CD4-positive, alpha-beta T cell (primary cell): ENCODE measurements at places on chromosomes 1 and 21.
A peak's percentile ranks its signal among the peaks of the same experiment; 100 is the strongest.

- H3K4me1 ChIP-seq = no peaks in the 10 kb centered on the region
- H3K36me3 ChIP-seq = no peaks in the 10 kb centered on the region
- no peak for DNase-seq
- H3K27ac ChIP-seq = no peak overlapping the region
- H3K4me3 ChIP-seq = no peak overlapping the region
These were observed 55.5 kb downstream of the ZSCAN20 start for GRCh38 chr1:33527934-33528333.

GRCh38 chr21:36854391-36854790 lies 112.1 kb downstream of the HLCS start:
- peak; percentile 23 for DNase-seq
- no peaks in the 10 kb centered on the region for H3K27me3 ChIP-seq
- no peaks in the 10 kb centered on the region for H3K36me3 ChIP-seq
- no peak overlapping the region for H3K4me3 ChIP-seq

DNA sequence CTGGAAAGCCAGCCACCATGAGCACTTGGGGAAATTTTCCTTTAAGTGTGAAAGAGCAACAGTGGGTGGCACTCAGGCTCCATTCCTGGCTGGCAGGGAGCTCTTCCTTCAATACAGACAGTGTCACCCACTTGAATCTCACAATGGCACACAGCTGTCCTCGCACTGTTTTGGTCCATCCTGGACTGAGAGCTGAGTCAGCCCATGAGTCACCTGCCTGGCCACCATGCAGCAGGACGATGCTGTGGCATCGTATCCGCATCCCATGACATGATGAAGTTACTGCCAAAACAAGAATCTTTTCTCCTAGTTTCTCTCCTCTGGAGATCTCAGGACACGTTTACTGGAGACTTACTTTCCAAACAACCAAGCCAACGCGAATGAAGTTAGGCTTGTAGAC lies 6.0 kb downstream of the TMPRSS2 start:
- H3K4me3 ChIP-seq = no peak overlapping the region
- H3K36me3 ChIP-seq = no peaks in the 10 kb centered on the region
- DNase-seq = no peak
- peaks cover 14% of the 10 kb centered on the region for H3K27me3 ChIP-seq
- H3K4me1 ChIP-seq = peaks cover 4% of the 10 kb centered on the region

DNA sequence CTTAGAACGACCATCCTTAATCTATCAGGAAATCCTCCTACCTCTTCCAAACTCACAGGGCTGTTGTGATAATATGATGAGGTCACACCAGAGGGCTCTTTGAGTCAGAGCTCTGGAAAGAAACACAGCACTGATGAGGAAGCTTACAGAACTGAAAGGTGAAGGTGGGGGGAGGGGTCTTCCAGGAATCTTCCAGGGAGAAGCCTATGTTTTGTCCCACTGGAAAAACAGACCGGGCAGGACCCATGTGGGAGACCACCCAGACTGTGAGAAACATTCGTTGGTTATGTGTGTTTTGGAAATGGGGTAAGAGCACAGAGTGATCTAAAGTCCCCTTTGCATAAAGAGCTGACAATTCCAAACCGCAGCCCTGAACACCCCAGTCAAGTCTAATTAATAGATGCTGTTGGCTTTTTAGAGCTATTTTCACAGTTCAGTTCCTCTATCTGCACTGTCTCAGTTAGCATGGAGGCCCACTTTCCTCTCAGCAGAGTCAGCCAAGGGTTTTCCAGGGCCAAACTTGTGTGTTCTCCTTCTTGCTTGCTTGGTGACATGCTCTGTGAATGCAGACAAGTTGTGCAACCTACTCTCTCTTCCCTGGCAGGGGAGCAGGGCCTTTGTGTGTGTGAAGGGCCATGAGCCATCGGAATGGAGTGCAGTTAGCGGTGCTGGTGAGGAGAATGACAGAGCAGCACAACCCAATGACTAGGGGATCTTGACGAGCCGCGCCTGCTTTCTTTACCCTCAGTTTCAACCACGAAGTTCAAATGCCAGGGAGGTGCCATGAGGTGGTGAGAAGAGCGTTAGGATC lies 12.3 kb downstream of the PHLDA3 start:
- H3K27ac ChIP-seq = no peak overlapping the region
- no peak overlapping the region for H3K4me3 ChIP-seq
- no peaks in the 10 kb centered on the region for H3K36me3 ChIP-seq
- peak; percentile 25 for DNase-seq
- no peaks in the 10 kb centered on the region for H3K27me3 ChIP-seq

DNA sequence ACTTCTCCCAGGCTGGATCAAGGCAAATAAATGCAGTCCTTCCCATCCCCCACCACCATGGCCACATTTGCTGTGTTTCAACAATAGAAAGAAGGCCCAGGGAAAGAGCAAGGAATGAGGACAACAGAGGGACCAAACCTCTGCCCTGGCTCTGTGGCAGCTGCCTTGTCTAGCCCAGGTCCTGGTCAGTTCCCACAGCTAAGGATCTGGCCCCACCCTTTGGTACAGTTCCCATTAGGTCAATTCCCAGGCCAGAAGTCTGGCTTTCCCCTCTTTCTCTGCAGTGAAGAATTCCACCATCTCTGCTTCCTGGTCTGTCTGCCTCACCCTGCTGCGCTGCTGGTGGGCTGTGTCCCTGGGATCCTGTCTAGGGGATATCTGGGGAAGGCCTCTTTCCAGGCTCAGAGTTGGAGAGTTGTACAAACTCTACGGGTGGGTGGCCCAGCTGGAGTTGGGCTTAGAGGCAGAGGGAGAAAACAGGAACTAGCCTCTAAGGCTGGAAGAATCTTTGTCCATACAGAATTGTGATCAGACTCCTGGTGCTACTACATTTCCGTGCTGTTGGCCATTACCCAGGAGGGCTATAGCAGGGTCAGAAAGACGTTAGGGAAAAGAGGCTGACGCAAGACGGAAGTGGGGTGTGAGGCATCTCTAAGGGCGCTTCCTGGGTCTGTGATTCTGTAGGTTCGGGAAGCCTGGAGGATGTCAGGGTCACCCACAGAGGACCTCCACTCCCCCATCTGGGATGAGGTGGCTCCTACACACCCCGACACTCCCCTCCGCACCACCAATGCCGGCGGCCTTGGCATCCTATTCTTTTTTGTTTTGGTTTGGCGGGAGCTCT lies 953 bp upstream of the NDUFS2 start:
- H3K4me1 ChIP-seq = peaks cover 46% of the 10 kb centered on the region
- no peak for DNase-seq
- H3K36me3 ChIP-seq = peaks cover 27% of the 10 kb centered on the region
- no peaks in the 10 kb centered on the region for H3K27me3 ChIP-seq
- H3K4me3 ChIP-seq = peak overlapping the region; percentile 66

- peaks cover 24% of the 10 kb centered on the region for H3K4me1 ChIP-seq
- H3K36me3 ChIP-seq = no peaks in the 10 kb centered on the region
- H3K27me3 ChIP-seq = no peaks in the 10 kb centered on the region
- H3K27ac ChIP-seq = no peak overlapping the region
- H3K4me3 ChIP-seq = peak overlapping the region; percentile 16
These were observed 742 bp upstream of the PDE9A start for GRCh38 chr21:42652527-42653230.

DNA sequence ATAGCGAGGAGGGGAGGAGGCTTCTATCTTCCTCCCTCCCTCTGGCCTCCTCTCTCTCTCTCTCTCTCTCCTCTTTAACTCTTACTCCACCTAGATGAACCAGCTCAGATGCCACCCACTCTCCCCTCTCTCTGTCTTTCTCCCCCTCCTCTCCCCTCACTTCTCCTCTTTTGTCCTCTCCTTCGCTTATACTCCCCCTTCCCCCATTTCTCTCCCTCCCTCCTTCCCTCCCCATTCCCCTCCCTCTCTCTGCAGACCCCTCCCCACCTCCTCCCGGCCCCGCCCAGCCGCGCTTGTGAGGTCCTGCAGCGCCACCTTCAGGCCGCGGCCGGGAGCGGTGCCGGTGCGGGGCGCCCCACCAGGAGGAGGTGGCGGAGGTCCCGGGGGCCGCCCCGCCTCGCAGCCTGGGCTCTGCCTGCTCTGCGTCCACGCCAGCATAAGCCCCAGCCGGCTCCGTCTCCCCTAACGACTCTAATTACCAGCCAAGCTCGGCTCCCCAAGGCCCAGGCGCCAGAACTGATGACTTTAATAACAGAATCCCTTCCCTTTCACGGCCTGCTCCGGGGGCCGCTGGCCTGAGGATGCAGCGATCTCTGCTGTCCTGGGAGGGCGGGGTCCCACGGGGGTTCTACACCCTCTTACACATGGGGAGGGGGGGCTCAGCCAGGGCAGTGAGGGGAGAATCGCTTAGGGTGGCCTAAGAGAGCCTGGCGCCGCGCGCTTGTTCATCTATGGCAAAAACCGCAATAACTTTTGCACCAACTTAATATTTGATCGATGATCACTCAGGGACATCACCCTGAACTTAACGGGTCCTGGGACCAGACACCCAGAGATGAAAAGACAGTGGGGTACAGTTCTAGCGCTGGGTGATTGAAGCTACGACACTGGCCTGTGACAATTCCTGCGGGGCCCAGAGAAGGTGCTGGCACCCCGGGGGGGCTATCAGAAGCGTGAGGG lies 637.3 kb downstream of the MATN1 start:
- no peak overlapping the region for H3K27ac ChIP-seq
- peaks cover 21% of the 10 kb centered on the region for H3K27me3 ChIP-seq
- H3K4me3 ChIP-seq = no peak overlapping the region
- H3K4me1 ChIP-seq = no peaks in the 10 kb centered on the region
- no peak for DNase-seq
- no peaks in the 10 kb centered on the region for H3K36me3 ChIP-seq

- no peak overlapping the region for H3K27ac ChIP-seq
- H3K4me3 ChIP-seq = no peak overlapping the region
- H3K36me3 ChIP-seq = no peaks in the 10 kb centered on the region
- H3K27me3 ChIP-seq = no peaks in the 10 kb centered on the region
- H3K4me1 ChIP-seq = peaks cover 8% of the 10 kb centered on the region
- no peak for DNase-seq
These were observed 306.4 kb downstream of the DUSP10 start for GRCh38 chr1:221435504-221435904.

GRCh38 chr1:15417059-15417934 lies 7.6 kb downstream of the EFHD2 start:
- H3K27me3 ChIP-seq = no peaks in the 10 kb centered on the region
- peaks cover 82% of the 10 kb centered on the region for H3K4me1 ChIP-seq
- H3K4me3 ChIP-seq = peak overlapping the region; percentile 3
- DNase-seq = peak; percentile 79
- H3K36me3 ChIP-seq = peaks cover 24% of the 10 kb centered on the region

DNA sequence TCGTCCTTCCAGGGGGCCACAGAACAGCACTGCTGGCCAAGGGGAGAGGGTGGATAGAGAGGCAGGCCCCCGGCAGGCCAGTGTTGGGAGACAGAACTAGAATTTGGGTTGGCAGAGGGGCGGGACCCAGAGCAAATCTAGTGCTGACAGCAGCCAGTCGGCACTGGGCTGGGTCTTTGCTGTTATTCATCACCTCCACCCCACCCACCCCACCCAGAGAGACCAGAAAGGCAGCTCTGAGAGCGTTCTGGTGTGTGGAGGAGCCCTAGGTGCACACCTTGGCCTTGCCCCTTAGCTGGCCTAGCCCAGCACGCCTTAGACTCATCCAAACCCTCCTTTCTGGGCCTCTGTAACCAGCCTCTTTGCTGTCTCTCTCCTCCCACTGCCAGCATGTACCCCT lies 6.4 kb upstream of the PKP1 start:
- DNase-seq = no peak
- H3K27me3 ChIP-seq = peaks cover 4% of the 10 kb centered on the region
- no peaks in the 10 kb centered on the region for H3K4me1 ChIP-seq
- no peak overlapping the region for H3K27ac ChIP-seq
- no peaks in the 10 kb centered on the region for H3K36me3 ChIP-seq
- no peak overlapping the region for H3K4me3 ChIP-seq

GRCh38 chr1:224922404-224923164 lies 6.9 kb upstream of the DNAH14 start:
- no peaks in the 10 kb centered on the region for H3K4me1 ChIP-seq
- peak; percentile 21 for DNase-seq
- no peak overlapping the region for H3K4me3 ChIP-seq
- no peak overlapping the region for H3K27ac ChIP-seq
- H3K36me3 ChIP-seq = no peaks in the 10 kb centered on the region
- no peaks in the 10 kb centered on the region for H3K27me3 ChIP-seq

DNA sequence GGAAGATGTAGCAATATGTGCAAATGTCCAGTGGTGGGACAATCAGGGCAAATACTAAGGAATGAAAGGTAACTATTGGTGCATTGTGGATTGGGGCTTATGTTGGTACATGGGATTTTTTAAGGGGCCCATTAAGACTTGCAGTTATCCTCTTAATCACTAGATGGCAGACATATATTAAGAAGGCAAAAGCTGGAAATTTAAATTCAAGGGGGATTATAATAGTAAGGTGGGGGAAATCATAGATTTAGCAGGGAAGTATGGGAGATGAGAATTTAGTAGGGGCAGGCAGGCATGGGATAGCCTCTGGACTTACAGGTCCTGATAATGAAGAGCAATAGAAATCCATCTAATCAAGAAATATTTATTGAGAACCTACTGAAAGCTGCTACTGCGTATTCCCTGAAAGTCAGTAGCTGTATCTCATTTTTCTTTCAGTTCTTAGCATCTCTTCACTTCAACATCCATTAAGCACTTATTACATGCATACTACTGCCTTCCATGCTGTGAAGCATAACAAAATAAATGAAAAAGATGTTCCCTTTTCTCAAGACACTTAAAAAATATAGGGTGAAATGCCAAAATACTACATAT lies 251.8 kb downstream of the CRB1 start:
- no peaks in the 10 kb centered on the region for H3K27me3 ChIP-seq
- no peak overlapping the region for H3K4me3 ChIP-seq
- no peaks in the 10 kb centered on the region for H3K4me1 ChIP-seq
- no peak for DNase-seq
- H3K27ac ChIP-seq = no peak overlapping the region
- no peaks in the 10 kb centered on the region for H3K36me3 ChIP-seq

GRCh38 chr21:46207920-46208591 lies 20.5 kb downstream of the LSS start:
- H3K36me3 ChIP-seq = peaks cover 31% of the 10 kb centered on the region
- no peak for DNase-seq
- H3K4me1 ChIP-seq = no peaks in the 10 kb centered on the region
- no peak overlapping the region for H3K4me3 ChIP-seq
- no peak overlapping the region for H3K27ac ChIP-seq
- no peaks in the 10 kb centered on the region for H3K27me3 ChIP-seq

- peak; percentile 70 for DNase-seq
- no peaks in the 10 kb centered on the region for H3K27me3 ChIP-seq
- no peaks in the 10 kb centered on the region for H3K36me3 ChIP-seq
- no peaks in the 10 kb centered on the region for H3K4me1 ChIP-seq
These were observed 21.3 kb downstream of the GPSM2 start for GRCh38 chr1:108897865-108898720.

DNA sequence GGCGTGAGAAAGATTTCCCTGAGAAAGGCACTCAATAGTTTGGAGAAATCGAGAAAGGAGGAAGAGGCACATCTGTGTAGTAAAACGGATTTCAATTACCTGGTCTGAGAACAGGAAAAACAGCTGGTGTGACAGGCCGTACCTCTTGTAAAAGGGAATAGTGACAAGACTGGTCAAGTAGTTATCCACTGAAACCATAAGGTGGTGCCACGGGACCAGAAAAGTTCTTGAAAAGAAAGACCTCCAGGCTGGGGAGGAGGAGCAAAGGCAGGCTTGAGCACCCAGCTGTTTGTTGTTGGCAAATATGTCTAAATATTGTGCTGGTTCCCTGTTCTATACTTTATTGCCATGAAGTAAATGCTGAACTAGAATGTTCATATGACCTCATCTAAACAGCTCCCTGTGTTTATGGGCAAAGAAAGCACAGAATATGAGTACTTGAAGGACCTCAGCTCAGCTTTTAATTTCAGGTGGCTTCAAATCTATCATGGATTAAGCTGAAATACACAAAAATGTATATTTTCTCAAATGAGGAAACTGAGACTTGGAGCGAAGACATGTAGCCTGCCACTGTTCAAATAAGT lies 4.0 kb downstream of the HAO2 start:
- no peak overlapping the region for H3K4me3 ChIP-seq
- DNase-seq = no peak
